Upper lobe of right lung (tissue), 1 donor: ENCODE measurements at places on chromosomes 5 and 9. TPM values are rescaled to one million over a fixed set of nuclear protein-coding genes. Genes with fewer than 3 reads are reported as not detected.

GRCh38 chr9:18111146-18111545, 362.8 kb upstream of the ADAMTSL1 start:
- DNase-seq, result no peak

DNA sequence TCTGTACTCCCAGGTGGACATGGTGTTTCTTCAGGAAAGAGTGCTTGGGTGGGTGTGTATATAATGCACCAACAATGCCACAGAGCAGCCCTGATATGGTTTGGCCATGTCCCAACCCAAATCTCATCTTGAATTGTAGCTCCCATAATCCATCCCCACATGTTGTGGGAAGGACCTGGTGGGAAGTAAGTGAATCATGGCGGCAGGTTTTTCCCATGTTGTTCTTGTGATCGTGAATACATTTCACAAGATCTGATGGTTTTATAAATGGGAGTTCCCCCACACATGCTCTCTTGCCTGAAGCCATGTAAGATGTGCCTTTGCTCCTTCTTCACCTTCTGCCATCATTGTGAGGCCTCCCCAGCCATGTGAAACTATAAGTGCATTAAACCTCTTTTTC, 158.5 kb downstream of the NR3C1 start:
- no peak for DNase-seq

DNA sequence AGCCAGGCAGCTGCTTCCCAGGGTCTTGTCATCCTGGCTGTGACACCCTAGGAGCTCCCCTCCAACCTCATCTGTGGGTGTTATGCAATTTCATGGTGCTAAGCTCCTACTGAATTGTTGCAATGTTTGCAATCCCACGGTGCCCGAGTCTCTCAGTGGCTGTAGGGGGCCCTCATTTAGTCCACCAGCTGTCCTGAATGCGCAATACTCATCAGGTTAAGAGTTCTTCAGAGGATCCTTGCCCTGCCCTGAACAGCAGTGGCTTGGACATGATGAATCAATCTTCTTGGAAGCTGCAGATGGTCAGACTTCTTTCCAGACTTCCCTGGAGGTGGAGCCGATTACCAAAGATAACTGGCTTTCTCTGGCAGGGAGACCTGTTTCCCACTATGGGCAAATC, 584.1 kb downstream of the CCDC171 start:
- no peak for DNase-seq

DNA sequence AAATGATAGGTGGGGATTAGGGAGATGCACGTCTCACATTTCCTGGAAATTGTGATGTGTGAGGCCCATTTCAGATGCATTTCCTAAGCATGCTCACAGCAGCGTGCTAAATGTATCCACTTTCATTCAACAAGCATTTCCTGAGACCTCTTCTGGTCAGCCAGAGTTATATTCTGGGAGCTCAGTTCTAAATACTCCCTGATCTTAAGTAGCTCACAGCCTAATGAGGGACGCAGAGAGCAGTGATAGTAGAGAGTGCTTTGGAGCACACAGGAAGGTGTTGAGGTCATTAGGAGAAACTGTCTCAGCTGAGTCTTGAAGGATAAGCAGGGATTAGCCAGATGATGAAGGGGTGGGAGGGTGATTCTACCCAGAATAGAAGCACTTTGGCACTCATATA, 46.2 kb upstream of the FSD1L start:
- DNase-seq, result no peak

DNA sequence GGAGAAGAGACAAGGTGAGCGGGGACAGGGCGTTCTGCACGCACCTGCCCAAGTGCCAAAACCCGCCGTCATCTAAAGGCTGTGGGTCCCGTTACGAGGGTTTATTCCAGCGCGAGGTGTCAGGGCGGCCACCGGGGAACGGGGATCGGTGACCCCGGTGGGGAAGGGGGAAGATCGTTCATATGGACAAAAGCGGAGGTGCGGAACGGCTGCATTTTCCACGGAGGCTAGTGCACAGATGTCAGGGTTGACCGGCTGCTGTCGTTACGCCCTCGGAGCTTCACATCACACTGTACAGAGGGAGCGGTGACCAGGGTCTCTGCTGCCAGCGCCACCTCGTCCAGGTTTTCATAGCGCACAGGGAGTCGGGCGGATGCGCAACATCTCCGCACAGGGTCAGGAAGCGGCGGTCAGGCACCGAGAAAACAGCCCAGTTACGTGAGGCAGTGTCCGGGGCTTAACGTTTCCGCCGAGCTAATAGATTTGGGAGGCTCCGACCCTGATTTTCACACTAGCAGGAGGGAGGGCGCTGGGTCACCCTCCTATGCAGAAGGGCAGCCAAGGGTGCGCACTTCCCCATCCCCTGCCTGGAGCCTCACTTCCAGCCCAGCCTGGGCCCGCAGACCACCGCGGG, 13.5 kb downstream of the BTNL9 start:
- no peak for DNase-seq

DNA sequence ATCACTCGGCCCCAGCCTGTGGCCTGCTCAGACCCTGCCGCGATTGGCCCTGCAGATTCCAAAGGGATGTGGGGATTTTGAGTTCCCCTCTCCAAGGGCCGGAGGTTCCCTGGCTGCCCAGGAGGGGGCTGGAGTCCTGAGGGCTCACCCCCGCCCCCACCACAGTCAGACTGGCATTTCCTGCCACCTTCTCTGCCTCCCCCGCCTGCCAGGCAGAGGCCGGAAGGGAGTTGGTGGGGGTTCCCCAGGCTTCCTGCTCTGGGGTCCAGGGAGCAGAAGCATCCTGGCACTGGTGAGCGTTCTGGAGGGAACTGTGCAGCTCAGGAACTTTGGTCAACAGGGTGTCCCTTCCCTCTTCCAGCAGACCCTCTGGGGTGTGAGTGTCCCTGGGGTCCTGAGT, 70.6 kb downstream of the RXRA start:
- DNase-seq, result no peak

GRCh38 chr9:36788534-36788933, 215.8 kb downstream of the MELK start:
- no peak for DNase-seq

- no peak for DNase-seq
Measured at GRCh38 chr9:88738709-88739108, 203.7 kb downstream of the NXNL2 start.

HAUS6 gene
- total RNA-seq, result 5.8 TPM

SLC34A1 gene
- not detected for total RNA-seq

PTCH1 gene
- total RNA-seq, result 25.9 TPM

TPD52L3 gene
- not detected for total RNA-seq
